ENCODE measurements at places on chromosomes 7 and 10. TPM values are rescaled to one million over a fixed set of nuclear protein-coding genes. Genes with fewer than 3 reads are reported as not detected.
A peak's percentile ranks its signal among the peaks of the same experiment; 100 is the strongest.

Gene SH2B2
- 2.4 TPM for total RNA-seq

Gene STAG3
- total RNA-seq, result 1.2 TPM

- no peak overlapping the region for H3K4me3 ChIP-seq
- H3K27me3 ChIP-seq, result no peaks in the 10 kb centered on the region
- no peak for DNase-seq
- no peak overlapping the region for H3K27ac ChIP-seq
- no peaks in the 10 kb centered on the region for H3K36me3 ChIP-seq
Measured at GRCh38 chr10:11886138-11886474, 63.0 kb downstream of the PROSER2 start.

DNA sequence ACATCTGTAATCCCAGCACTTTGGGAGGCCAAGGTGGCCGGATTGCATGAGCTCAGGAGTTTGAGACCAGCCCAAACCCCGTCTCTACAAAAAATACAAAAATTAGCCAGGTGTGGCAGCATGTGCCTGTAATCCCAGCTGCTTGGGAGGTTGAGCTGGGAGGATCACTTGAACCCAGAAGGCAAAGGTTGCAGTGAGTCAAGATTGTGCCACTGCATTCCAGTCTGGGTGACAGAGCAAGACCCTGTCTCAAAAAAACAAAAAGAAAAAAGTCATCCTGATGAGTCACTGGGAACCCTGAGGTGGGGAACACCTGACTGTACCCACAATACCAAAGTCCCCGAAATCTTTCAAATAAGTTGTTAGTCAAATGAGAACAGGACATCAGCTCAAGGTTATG is 80.0 kb downstream of the NEBL start:
- DNase-seq, result no peak
- no peaks in the 10 kb centered on the region for H3K27me3 ChIP-seq
- H3K27ac ChIP-seq, result no peak overlapping the region
- no peaks in the 10 kb centered on the region for H3K4me1 ChIP-seq
- H3K4me3 ChIP-seq, result no peak overlapping the region

GRCh38 chr10:128035557-128035973 is 90.7 kb downstream of the MKI67 start:
- no peak for DNase-seq
- H3K4me3 ChIP-seq, result no peak overlapping the region
- no peaks in the 10 kb centered on the region for H3K27me3 ChIP-seq
- no peaks in the 10 kb centered on the region for H3K36me3 ChIP-seq
- no peak overlapping the region for H3K27ac ChIP-seq
- H3K4me1 ChIP-seq, result no peaks in the 10 kb centered on the region

- no peaks in the 10 kb centered on the region for H3K36me3 ChIP-seq
- no peaks in the 10 kb centered on the region for H3K27me3 ChIP-seq
- DNase-seq, result no peak
- H3K4me1 ChIP-seq, result no peaks in the 10 kb centered on the region
- H3K27ac ChIP-seq, result no peak overlapping the region
- H3K4me3 ChIP-seq, result no peak overlapping the region
Measured at GRCh38 chr10:84258034-84258695, 13.3 kb downstream of the RGR start.

DNA sequence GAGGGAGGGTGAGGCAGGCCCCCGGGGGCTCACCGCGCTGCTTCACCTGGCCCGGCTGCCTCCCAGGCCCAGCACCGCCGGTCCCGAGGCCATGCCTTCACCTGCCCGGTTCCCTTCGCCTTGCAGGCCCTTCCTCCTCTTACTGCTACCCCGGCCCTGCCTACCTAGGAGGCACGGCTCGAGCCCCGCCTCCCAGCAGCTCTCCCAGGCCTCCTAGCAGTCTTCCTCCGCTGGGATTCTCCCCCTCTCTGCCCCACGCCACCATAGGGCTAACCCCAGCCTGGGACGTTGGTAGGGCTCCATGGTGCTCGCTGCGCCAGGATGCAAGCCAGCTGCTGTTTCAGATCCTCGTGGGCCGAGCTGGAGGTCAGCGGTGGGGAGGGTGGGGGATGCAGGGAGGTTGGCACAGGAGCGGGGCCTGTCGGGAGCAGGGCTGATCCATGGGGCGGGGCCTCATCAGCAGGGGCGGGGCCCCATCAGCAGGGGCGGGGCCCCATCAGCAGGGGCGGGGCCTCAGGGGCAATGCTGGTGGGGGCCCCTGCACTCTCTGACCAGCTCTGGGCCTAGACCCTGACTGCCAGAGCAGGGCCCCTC is 63.3 kb downstream of the RASGEF1A start:
- no peaks in the 10 kb centered on the region for H3K4me1 ChIP-seq
- H3K27me3 ChIP-seq, result no peaks in the 10 kb centered on the region
- H3K36me3 ChIP-seq, result no peaks in the 10 kb centered on the region
- no peak overlapping the region for H3K27ac ChIP-seq
- DNase-seq, result peak; percentile 60

Gene ADIRF
- total RNA-seq, result 16.5 TPM

Gene SLC26A4
- total RNA-seq, result 0.79 TPM

DNA sequence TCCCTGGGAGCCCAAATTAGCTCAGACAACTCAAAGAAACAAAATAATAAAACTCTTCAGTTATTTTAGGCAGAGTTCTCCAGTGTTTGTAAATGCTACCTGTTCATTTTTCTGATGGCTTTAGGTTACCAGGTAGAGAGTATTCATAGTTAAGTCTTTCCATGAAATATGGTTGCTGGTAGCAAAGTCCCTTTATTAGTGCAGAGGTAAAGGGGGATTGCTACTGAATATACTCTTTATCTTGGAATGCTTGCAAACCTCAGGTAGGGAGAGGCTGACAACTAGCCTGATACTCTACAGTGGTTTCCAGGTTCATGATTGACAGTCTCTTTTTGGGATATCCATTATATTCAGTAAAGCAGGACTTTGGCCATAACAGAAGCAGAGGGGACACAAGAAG is 6.5 kb downstream of the TAX1BP1 start:
- H3K27me3 ChIP-seq, result no peaks in the 10 kb centered on the region
- no peak overlapping the region for H3K4me3 ChIP-seq
- no peak for DNase-seq
- H3K36me3 ChIP-seq, result peaks cover 23% of the 10 kb centered on the region
- peaks cover 34% of the 10 kb centered on the region for H3K4me1 ChIP-seq

DNA sequence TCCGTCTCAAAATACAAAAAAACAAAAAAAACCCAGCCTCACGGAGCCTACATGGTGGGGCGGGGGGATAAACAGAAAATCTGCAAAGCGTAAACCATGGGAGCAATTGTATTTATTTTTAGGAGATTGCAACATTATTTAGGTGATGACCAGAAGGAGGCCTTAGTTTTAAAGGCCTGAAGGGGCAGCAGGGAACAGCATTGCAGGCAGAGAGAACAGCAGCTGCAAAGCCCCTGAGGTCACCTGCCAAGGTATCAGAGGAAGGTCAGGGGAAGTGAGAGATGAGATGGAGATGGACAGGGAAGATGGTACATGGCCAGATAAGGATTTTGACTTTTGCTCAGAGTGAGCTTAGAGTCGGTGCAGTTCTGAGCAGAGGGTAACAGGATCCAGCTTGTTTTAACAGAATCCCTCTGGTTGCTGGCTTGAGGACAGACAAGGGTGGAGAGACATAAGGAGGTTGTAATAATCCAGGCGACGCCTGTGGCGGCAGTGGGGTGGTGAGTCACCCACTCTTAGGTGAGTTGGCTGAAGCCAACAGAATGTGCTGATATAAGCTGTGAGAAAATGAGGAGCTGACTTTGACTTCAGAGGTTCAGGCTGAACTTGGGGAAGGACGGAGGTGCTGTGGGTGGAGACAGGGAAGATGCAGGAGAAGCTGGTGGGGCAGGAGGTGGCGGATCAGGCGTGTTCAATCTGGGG is 82.3 kb upstream of the GTF2I start:
- no peaks in the 10 kb centered on the region for H3K27me3 ChIP-seq
- no peak for DNase-seq
- no peaks in the 10 kb centered on the region for H3K36me3 ChIP-seq
- H3K4me3 ChIP-seq, result no peak overlapping the region
- no peaks in the 10 kb centered on the region for H3K4me1 ChIP-seq
- H3K27ac ChIP-seq, result no peak overlapping the region

Gene PDZD7
- total RNA-seq, result 0.34 TPM
